ENCODE measurements at places on chromosomes 6 and 20.
A peak's percentile ranks its signal among the peaks of the same experiment; 100 is the strongest.

DNA sequence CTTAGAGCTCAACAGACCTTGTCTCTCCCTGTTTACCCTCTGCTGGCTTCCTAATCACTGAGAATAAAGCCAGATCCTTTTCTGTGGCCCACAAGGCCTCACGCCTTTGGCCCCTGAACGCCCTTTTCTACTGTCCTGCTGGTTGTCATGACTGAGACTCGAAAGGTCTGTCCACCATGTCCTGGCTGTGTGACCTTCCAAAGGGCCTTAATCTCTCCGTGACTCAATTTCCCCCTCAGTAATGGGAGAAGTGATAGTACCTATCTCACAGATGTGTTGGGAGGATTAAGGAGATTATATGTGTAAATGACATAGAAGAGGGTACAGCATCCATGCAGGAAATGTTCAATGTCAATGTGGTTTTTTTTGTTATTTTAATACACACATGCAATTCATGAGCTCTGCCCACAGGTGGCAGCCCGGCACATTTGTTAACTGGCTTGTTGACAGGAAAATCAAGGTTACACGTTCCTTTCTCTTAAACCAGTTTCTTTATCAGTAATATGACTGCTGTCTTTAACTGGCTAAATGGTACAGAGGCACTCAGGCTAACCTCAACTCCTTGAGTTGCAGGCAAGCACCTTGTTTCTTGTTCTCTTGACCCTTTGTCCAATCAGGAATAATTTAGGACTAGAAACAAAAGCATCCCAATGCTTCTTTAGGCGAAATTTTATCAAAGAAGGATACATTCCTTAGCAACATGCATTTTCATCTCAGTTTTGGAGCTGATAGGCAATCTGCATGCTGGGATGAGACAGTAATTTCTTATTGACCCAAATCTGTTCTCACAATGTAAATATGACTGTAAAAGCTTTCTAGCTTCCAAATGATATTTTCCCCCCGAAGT, 16.6 kb downstream of the SLC22A1 start:
- DNase-seq: peak; percentile 47

GRCh38 chr6:132456700-132457143, 55.4 kb upstream of the MOXD1 start:
- DNase-seq: no peak

DNA sequence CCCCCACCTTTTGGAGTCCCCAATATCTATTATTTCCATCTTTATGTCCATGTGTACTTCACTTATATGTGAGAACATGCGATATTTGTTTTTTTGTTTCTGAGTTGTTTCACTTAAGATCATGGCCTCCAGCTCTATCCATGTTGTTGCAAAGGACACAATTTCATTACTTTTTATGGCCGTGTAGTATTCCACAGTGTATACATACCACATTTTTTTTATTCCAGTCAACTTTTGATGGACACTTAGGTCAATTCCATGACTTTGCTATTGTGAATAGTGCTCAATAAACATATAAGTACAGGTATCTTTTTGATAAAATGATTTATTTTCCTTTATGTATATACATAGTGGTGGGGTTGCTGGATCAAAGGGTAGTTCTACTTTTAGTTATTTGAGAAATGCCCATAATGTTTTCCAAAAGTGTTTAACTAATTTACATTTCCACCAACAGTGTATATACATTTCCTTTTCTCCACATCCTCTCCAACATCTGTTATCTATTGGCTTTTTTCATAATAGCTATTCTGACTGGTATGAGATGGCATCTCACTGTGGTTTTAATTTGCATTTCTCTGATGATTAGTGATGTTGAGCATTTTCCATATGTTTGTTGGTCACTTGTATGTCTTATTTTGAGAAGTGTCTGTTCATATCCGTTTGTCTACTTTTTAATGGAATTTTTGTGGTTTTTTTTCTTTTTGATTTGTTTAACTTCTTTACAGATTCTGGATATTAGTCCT, 34.0 kb upstream of the COL10A1 start:
- DNase-seq: no peak

GRCh38 chr6:13261464-13261994, 66.8 kb downstream of the TBC1D7 start:
- DNase-seq: no peak

DNA sequence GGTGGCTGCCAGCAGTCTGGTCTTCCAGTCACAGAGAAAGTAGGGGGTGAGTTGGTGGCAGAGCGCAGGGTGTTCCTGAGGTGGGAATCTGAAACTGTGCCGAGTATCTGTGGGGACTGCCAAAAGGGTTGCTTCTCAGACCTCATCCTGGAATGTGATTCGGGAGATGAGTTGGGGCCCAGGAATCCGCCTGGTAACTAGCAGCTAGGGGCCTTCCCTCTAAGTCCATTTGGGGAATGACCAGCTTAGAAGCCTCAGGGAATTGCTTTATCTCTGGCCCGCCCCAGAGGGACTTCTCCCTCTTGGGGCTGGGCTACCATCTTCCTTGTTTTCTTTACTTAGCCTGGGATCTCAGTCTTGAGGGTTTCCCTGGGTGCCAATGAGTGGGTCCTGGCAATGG, 49.6 kb downstream of the MOCS1 start:
- no peak for DNase-seq

Data from activated CD4-positive, CD25-positive, alpha-beta regulatory T cell treated with anti-CD3 and anti-CD28 coated beads, Interleukin-2, amount 50 U/mL, for 72 hours (primary cell).